ENCODE measurements at places on chromosomes 11 and 22. TPM values are rescaled to one million over a fixed set of nuclear protein-coding genes. Genes with fewer than 3 reads are reported as not detected.

DNA sequence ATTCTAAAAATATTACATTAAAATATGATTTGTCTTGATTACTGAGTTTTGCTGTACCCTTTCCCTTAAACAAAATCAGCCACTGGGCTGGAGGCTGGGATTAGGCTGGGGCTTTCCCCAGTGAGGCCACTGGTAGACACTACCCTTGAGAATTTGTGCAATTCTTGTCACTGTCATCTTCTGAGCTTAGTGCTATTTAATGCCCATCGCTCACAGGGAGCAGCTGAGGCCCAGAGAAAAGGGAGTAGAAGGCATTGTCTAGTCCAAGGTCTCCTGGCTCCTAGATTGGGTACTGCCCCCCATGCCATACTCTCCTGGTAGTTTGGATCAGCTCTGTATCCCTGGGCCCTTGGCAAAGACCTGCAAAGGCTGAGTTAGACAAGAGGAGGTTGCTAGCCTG, 6.7 kb downstream of the CHRM1 start:
- DNase-seq, result no peak

MMP12 gene
- not detected for total RNA-seq

OR5A1 gene
- not detected for total RNA-seq

GRCh38 chr22:38135133-38135706, 24.7 kb upstream of the BAIAP2L2 start:
- no peak for DNase-seq

GRCh38 chr11:9951807-9952206, 287.9 kb downstream of the SWAP70 start:
- DNase-seq, result no peak

Measured in neural crest cell (in vitro differentiated cells).